ENCODE measurements at places on chromosomes 2 and 18.

GRCh38 chr2:52113338-52113737, 1081.4 kb upstream of the NRXN1 start:
- no peak for DNase-seq

GRCh38 chr2:64785245-64785644, 131.5 kb upstream of the SERTAD2 start:
- DNase-seq, result no peak

DNA sequence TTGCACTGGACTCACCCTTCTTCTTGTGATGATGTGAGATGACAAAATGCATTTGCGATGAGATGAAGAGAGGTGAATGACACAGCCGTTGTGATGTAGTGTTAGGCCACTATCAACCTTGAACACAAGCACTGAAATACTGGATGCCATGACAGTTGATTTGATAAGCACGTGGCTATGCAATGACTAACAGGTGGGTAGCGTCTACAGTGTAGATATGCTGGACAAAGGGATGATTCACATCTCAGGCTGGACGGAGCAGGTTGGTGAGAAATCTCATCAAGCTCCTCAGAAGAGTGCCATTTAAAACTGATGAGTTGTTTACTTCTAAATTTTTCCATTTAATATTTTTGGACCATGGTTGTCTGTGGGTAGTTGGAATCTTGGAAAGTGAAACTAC, 375.8 kb upstream of the LYPD1 start:
- no peak for DNase-seq

DNA sequence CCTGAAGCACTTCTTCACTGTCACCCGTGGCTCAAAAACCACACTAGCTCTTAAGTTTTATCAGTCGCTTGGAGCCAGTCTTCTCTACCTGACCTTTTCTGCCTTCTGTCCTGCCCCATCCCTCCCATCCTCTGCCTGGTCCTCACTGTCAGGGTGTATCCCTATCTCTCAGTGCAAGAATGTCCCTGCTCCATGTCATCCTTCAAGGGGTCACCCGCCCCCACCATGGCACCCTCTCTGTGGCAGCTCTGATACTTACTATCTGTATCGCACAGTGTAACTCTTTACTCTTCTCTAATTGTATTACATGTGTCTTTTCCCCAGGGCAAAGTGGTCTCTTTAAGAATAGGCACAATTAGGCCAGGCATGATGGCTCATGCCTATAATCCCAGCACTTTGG, 4.4 kb downstream of the VAMP5 start:
- DNase-seq, result no peak

- no peak for DNase-seq
These were observed 337.4 kb upstream of the PIK3C3 start for GRCh38 chr18:41617647-41618046.

DNA sequence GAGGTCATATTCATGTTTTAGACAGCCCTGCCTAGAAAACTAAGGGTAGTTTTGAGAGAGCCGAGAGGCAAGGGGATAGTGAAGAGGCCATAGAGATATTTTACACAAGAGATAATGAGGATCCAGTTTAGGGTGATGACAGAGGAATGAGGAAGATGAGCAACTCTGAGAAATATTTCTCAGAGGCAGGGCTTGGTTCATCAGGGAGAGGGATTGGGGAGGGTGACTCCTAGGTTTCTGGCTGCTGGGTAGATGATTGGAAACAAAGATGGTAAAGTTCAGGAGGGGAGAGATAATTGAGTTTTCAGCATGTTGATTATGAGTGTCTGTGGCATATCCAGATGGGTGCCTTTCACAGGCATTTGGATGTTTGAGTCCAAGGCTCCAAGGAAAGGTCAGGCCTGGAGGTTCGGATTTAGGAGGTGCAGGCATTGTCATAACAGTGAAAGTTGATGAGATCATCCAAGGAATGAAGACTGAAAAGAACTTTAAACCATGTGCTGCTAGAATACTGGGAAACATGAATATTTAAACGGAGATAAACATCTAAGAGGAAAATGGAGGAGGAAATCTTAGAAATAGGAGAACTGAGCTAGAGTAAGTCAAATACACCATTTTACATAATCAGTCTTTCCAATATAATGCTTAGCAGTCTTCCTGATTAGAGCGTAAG, 7.4 kb downstream of the MYL12B start:
- DNase-seq, result no peak

GRCh38 chr18:49690312-49690711, 123.0 kb downstream of the ACAA2 start:
- no peak for DNase-seq

DNA sequence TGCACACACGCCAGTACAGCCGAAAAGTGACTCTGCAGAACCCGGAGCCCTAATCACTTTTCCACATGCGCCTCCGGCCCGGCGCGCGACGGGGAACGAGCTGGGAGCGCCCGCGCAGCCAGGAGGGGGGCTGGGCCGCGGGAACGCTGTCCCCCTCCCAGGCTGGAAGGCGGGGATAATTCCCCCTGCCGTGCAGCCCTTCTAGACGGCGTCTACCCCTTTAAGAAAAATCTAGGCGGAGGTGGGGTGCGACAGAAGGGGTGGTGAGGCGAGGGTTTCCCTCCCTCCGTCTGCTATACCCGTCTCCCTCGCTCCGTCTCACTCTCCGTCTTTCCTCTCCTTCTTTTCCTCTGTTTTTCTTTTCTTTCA, 2.4 kb downstream of the CYP26B1 start:
- DNase-seq, result peak; percentile 68

- DNase-seq, result no peak
These were observed 52.2 kb downstream of the NGEF start for GRCh38 chr2:232960862-232961261.

DNA sequence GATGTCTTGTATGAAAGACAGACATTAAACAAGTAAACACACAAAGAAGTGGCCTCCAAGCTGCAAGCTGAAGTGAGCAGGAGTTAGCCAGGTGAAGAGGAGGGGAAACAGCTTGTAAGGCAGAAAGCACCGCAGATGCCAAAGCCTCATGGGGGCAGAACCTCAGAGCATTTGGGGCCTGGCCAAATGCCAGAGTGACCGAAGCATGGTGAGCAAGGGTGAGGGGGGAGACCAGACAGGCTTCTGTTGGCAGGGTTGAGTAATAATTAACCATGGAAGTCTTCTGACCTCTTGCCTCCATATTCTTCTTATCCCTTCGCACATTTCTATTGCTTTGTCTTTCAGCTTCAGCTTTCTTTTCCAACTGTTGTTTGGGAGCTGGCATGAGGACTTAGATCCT, 5.6 kb downstream of the QPCT start:
- DNase-seq, result no peak

Measured in COLO829 (cell line).